ENCODE measurements at places on chromosomes 6 and 20. TPM values are rescaled to one million over a fixed set of nuclear protein-coding genes. Genes with fewer than 3 reads are reported as not detected.

Gene ZNF451
- total RNA-seq = 26.9 TPM

Gene EYA2
- 0.60 TPM for total RNA-seq

Gene GPX5
- not detected for total RNA-seq

Gene HFE
- 3.3 TPM for total RNA-seq

Gene LTB
- not detected for total RNA-seq

DNA sequence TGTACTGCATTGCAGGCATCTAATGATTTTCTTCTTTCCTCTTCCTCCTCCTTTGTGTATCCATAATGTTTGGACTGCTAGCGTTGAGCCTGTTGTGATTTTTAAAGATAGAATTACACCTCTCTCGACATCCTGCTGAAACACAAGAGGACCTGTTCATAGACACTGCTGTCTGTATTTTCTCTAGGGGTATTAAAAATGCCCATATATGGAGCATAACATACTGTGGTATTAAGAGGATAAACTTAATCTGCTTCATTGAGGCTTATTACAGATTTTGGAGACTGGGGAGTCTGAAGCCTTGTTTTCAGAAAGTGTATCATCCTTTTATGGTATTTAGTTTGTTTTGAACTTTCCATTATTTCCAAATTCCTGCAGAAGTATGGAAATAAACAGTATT, 414.3 kb downstream of the CDKAL1 start:
- no peaks in the 10 kb centered on the region for H3K36me3 ChIP-seq
- H3K4me1 ChIP-seq = peaks cover 6% of the 10 kb centered on the region
- no peak overlapping the region for H3K27ac ChIP-seq
- no peaks in the 10 kb centered on the region for H3K27me3 ChIP-seq
- DNase-seq = no peak

- no peak for DNase-seq
- H3K27me3 ChIP-seq = no peaks in the 10 kb centered on the region
- no peak overlapping the region for H3K27ac ChIP-seq
- H3K4me3 ChIP-seq = no peak overlapping the region
Observed at GRCh38 chr20:49455691-49456090, 26.8 kb downstream of the KCNB1 start.

- H3K27me3 ChIP-seq = peaks cover 2% of the 10 kb centered on the region
- no peak overlapping the region for H3K27ac ChIP-seq
- H3K4me3 ChIP-seq = no peak overlapping the region
- no peaks in the 10 kb centered on the region for H3K36me3 ChIP-seq
Observed at GRCh38 chr6:35218456-35218855, 4.7 kb downstream of the SCUBE3 start.

GRCh38 chr6:160469153-160469552, 121.0 kb downstream of the SLC22A3 start:
- DNase-seq = no peak
- H3K27me3 ChIP-seq = no peaks in the 10 kb centered on the region
- no peak overlapping the region for H3K27ac ChIP-seq
- no peaks in the 10 kb centered on the region for H3K4me1 ChIP-seq

GRCh38 chr6:107059606-107060005, 31.6 kb downstream of the MTRES1 start:
- peaks cover 3% of the 10 kb centered on the region for H3K4me1 ChIP-seq
- H3K36me3 ChIP-seq = no peaks in the 10 kb centered on the region
- no peak overlapping the region for H3K4me3 ChIP-seq
- H3K27ac ChIP-seq = no peak overlapping the region
- DNase-seq = no peak
- H3K27me3 ChIP-seq = no peaks in the 10 kb centered on the region

DNA sequence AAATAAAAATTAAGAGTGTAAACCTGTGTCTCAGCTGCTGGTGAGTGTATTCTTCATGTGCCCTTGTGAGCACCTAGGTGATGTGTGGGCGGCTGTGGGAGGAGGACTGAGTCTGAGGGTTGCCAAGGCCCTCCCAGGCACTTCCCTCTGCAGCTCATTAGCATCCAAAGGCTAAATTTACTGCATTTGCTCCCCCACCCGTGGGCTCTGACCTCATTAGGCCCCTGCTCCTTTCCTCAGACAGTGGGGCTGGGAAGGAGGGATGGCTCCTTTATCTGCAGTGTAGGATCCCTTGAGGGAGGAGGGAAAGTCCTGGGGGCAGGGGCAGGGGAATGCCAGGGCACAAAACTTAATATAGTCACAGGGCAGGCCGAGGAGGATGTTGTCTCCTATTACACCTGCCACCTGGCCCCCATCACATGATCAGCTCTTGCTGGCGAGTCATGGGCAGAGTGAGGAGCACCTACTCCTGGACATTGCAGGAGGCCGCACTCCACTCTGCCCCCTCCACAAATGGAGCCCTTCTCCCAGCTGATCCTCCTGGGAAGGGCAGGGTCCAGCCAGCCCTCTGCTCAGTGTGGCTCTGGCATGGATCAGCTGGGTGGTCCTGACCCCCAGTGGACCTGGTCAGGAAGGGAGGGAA, 133.2 kb downstream of the MRPL14 start:
- H3K27me3 ChIP-seq = no peaks in the 10 kb centered on the region
- peaks cover 23% of the 10 kb centered on the region for H3K4me1 ChIP-seq
- H3K4me3 ChIP-seq = no peak overlapping the region
- H3K27ac ChIP-seq = peak overlapping the region; percentile 36

- no peak overlapping the region for H3K27ac ChIP-seq
- H3K4me3 ChIP-seq = no peak overlapping the region
Observed at GRCh38 chr6:68013780-68014515, 621.1 kb upstream of the ADGRB3 start.
